ENCODE measurements at places on chromosomes 3 and 15.

GRCh38 chr15:68220489-68220888 is 9.0 kb downstream of the CLN6 start:
- DNase-seq, result no peak

DNA sequence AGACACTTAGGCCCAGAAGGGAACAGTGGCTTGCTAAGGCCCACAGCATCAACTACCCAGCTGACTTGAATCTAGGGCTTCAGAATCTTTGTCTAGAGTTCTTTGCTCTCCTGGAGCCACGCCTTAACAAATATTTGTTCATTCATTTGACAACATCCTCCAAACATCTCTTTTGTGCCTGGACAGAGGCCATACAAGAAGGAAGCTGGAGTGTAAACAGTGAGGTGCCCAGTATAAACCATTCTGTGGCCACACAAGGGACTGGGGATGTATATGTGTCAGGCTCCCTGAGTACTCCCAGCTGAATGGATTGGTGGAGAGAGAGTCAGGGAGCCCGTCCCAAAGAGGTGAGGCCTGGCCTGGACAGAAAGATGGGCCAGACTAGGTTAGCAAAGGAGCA is 3.4 kb downstream of the CIB2 start:
- DNase-seq, result no peak

GRCh38 chr3:74445541-74445940 is 168.9 kb downstream of the CNTN3 start:
- DNase-seq, result no peak

DNA sequence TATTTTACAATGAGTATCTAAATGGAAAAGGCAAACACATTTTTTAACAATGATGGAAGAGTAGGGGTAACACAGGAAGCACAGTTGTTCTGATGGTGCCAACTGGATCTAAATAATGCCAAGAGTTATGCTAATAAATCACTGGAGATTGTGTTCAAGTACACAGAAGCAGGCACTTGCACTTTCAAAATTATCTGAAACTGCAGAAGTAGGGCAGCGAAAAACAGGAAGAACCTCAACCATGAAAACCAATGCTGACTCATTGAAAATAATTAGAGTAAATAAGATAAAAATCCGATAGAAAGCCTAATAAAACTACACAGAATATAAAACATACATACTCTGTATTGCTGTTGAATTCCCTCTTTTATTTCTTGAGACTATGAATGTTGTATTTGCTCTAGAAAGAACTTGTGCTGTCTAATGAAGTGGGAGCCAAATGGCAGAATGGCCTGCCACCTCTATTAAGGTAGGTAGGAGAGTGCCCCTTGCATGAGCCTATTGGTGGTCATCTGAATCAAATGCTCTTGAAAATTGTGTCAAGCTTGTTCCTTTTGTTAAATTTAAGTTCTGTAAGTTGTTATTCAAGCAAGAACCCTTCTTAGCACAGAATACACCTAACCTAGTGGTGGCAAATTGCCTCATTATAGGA is 93.7 kb downstream of the ABI3BP start:
- DNase-seq, result no peak

DNA sequence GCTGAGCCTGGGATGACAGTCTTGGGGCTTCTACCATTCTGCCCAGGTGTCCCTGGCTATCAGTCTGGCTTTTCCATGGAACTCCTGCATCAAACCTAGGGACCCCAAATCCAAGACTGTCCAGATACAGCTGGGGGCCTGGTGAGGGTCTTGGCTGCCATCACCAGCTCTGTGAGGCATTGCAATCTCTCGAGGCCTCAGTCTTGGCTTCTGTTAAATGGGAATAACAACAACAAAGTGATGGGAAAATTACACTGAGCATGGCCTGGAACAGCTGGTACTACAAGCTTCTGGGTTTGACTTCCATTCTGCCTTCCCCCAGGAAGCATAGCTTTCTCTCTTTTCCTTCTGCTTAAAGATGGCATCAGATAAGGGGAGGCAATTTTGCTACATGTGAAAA is 50.0 kb upstream of the LCTL start:
- DNase-seq, result no peak

GRCh38 chr3:41502023-41502422 is 302.7 kb downstream of the CTNNB1 start:
- DNase-seq, result no peak

DNA sequence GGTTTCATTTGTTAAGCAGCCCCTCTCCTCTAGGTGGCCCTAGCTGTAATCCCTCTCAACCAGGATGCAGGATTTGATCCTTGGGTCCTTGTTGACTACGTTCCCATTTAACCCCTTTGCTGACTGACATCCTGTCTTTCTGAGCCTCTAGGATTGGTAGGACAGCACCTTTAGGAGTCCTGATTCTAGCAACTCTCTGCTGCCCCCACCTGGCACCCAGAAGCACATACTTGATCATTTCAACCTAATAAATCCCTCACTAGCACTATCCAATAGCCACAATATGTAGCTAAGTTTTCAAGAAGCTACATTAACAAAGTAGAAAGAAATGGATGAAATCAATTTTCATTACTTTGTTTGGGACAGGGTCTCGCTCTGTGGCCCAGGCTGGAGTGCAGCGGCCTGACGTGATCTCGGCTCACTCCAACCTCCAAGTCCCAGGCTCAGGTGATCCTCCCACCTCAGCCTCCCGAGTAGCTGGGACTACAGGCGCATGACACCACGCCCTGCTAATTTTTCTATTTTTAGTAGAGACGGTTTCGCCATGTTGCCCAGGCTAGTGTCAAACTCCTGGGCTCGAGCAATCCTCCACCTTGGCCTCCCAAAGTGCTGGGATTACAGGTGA is 28.3 kb downstream of the RSL24D1 start:
- peak; percentile 28 for DNase-seq

DNA sequence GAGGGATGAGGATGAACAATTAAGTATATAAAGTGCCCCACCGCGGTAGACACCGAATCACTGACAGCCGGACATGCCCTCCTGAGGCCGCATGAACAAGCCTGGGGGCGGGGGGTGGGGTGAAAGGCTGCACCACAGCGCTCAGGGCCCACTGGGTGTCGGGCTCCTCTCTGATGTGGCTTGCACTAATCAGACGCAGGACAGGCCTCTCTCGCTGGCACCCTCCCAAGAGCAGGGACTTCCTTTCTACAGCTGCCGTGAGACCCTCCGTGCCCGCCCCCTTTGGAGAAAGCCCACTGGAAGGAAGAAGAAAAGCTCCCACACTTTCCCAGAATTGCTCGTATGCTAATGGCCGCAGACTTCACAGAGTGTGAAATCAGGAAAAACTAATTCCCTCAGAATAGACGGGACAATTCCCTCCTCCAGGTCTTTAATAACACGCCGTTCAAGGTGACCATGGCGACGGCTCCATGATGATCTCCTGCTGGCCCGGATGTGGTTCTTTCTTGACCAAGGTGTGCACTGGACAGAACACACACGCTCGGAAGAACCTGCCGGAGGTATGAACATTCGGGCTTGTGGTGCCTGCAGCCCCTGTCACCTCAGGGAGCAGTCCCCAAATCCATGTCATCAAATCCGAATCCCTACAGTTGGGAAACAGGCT is 32.0 kb downstream of the IQSEC1 start:
- no peak for DNase-seq

- DNase-seq, result no peak
Measured at GRCh38 chr3:65291448-65292125, 603.8 kb upstream of the ADAMTS9 start.

DNA sequence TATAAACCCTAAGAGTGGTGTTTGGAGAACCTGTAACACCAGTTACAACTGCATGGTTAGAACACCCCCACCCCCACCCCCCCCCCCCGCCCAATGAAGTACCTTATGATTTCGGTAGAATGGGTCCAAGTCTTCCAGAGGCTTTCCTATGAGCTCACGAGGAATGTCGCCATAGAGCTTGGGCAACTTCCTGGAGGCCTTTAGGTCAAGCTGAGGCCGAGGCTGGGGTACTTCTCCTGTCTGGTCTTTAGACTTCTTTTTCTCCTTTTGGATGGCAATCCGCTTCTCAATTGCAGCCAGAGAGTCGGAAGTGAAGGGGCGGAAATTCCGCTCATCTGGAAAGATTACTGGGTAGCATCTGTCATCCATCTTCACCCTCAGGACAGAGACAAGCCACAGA is 101.8 kb downstream of the SCN11A start:
- no peak for DNase-seq

GRCh38 chr3:135272026-135272669 is 477.1 kb downstream of the EPHB1 start:
- no peak for DNase-seq

DNA sequence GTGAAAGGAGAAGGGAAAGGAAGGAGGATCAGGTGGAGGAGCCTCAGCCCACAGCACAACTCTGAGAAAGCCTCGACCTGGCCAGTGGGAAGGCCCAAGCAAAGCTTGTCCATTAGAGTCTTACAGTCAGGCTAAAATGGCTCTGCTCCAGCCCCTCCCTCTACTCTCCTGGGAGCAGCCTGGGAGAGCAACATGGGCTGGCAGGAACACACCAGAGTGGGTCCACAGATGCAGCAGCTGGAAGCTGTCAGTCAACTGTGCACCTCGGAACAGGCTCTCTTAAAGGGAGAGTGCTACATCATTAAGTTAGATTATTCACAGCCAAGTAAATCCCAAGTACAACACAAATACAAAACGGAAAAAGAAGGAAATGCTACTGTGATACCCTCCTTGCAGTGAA is 98.0 kb upstream of the LIMD1 start:
- no peak for DNase-seq

DNA sequence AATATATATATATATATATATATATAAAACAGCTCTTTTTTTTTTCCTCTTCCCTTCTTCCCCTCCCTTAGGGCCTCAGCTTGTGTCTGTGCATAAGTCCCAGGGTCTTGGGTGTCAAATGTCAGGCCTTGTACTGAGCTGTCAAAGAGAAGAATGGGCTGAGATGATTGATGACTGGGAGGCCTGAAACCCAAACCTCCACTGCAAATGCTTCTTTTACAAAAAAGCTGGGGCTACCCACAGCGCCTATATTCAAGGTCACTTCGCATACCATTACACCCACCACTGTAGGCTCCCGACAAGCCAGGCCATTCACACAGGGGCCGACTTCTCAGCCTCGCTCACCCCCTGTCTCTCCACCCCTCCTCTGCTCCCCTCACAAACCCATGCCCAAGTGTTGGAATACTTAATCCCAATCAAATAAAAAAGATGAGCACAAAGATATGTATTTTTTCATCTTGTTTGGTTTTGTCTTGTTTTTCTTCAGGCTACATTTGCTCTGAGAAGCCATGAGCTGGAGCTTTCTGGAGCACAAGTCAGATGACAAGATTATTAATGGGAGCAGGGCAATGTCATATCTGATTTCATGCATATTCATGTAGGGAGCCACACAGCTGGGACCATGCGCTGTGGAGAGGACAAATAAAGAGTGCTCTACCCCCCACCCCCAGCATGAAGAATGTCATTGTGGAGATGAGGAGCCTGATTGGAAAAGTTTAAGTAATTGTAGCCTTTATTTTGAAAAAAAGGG is 614.4 kb upstream of the NR2F2 start:
- DNase-seq, result no peak

GRCh38 chr3:146969356-146969755 is 364.2 kb upstream of the PLSCR5 start:
- DNase-seq, result no peak

- no peak for DNase-seq
Measured at GRCh38 chr3:56355570-56356185, 112.6 kb downstream of the ERC2 start.

DNA sequence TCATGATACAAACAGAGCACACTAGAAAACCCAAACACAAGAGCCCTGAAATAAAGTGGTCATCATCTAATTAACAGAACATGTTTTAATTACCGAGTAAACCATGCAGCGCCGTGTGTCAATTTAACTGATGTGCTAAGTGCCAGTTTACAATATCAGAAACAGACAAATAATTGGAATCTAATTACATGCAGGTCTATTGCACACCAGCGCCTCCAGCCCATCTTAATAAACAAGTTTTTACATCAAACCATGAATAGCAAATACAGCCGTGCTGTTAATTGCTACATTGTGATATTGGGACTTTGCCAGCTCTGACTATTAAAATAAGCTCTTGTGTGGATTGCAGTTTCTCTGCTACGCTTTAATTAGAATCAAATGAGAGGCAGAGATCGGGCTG is 510.2 kb upstream of the MDFIC2 start:
- no peak for DNase-seq

GRCh38 chr15:97141360-97141759 is 810.9 kb downstream of the NR2F2 start:
- DNase-seq, result no peak

- no peak for DNase-seq
Measured at GRCh38 chr3:150384296-150385212, 23.5 kb upstream of the TSC22D2 start.

DNA sequence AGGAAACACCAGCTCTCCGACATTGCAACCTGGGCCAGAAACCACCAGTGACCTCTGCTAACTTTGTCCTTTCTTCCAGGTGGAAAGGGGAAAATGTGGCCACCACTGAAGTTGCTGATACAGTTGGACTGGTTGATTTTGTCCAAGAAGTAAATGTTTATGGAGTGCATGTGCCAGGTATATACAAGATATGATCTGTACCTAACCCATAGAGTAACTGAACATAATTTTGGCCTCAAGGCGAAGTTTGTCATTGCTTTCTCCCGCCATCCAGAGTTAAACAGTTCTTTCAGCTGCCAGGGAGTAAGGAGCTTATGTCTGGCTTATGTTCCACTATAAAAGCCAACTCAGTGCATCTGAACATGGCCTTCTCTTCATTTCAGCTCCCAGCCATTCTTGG is 36.7 kb downstream of the HDC start:
- DNase-seq, result no peak

GRCh38 chr3:127614928-127615589 is 13.9 kb upstream of the PODXL2 start:
- no peak for DNase-seq

DNA sequence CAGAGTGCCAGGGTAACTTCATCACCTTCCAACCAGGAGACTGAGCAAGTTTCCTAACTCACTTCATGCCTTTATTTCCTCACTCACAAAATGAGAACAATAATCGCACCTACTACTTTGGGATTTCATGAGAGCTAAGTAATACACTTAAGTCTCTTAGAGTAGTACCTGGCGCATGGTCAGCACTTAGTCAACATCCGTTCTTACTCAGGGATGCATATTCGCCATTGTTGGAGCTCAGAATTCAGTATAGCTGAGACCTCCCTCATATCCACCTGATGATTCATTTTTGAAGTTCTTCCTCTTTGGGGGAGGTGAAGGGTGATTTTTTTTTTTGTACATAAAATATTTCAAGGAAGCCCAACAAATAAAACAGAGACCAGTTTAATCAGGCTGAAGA is 188.2 kb downstream of the AGBL1 start:
- DNase-seq, result no peak

DNA sequence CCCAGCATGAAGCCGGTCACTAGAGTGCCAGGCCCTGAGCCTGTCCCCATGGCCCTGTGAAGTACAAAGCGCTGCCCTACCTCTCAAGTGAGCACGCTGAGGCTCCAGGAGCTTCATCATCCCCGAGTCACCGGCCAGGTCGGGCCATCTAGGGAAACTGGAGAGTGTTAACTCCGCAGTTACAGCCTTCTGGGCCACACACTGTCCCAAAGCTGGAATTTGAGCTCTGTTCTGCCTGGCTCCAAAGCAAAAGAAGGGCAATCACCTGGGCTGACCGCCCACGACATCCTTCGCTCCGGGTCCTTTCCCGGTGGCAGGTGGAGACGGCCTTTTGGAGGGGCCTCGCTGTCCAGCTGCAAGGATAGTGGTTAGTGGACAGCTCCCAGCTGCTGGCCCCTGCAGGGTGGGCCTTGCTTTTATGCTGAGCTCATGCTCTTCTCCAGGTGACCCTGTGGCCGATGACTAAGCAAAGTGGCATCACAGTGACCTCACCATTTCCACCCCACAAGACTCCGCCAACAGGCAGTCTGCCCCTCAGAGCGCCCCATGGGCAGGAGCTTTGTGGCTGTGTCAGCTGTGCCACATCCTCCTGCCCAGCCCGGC is 3.5 kb upstream of the MUC4 start:
- no peak for DNase-seq
